ENCODE measurements at places on chromosomes 6 and 20.

DNA sequence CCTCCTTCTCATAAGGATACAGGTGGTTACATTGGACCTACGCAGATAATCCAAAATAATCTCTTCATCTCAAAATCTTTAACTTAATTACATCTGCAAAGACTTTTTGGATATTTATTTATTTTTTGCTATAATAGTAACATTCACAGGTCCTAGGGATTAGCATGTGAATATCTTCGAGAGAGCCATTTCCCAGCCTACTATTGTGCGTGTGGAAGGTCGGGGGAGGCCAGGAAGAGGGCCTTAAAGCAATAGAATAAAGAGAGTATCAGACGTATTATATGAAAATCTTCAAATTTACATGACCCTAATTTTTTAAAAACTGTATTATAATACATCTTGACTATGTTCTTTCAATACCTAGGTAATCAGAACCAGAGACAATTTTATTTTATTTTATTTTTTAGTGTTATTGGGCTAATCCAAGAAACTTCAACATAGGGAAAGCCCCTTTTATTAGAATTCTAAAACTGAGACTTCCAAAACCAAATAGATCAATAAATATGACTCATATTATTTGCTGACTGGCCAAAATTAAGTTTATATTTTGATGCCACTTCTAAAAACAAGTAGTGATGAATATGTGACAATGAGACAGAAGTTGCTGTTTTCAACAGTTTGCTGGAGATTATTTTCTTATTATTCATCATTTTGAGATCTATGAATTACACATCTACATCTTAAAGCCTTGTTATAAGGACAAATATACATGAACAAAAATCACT lies 536.1 kb downstream of the NKAIN2 start:
- no peak for DNase-seq

DNA sequence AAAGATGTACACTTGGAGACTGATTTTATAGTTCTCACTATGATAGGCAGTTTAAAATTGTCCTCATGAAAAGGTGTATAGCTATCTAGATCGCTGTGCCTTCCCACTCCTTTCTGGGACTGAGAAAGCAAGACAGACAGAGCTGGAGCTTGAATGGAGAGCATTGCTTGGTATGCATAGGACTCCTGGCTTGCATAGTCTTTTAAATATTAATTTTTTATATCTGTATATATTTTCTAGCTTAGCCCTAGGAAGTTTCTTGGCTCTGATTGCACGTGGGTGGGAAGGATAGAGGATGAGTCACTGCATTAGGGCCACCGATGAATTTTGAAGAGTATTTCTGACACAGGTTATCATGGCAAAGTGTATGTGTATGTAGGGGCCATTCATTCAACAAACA lies 150.0 kb upstream of the SPACA1 start:
- no peak for DNase-seq

- DNase-seq, result no peak
These were observed 137.2 kb downstream of the WDR27 start for GRCh38 chr6:169564453-169565240.

- DNase-seq, result peak; percentile 34
These were observed 171.4 kb downstream of the GMPR start for GRCh38 chr6:16409531-16410441.

DNA sequence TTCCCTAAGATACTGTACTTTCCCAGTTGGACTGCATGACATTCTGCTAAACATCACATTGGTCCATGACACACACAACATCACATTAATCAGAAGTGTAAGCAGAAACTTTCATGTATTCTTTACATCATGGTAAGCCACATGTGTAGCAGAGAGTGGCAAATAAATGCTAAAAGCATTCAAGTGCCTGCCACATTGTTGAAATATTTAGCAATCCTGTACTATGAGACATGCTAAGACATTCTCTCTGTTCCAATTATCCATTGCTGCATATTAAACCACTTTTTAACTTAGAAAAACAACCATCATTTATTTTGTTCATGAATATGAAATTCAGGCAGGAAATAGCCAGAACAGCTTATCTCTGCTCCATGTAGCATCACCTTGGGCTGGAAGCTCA lies 207.7 kb upstream of the GJE1 start:
- DNase-seq, result no peak

DNA sequence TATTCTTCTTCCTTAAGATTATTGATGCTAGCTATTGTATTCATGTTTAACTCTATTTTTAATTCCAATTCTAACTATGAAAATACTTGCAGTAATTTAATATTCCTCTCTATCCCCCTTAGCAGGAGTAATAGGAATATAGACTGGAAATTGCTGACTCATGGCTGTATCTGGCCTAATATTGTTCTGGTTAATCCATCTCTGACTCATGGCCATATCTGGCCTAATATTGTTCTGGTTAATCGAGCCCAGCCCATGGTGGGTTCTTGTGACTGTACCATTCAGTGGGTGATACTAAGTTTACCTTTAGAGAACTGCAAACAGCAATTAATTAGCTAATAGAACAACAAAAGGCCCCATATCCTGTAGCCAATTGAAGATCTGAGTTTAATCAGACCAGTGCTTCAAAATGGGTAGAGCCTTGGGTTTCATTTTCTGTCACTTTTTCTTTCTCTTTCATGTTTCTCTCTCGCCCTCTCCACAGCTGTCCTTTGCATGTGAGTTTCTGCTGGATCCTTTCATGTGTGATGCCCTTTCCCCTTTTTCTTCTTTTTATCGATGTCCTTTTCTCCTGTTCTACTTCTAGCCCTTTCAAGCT lies 50.6 kb downstream of the SLC22A3 start:
- no peak for DNase-seq

- no peak for DNase-seq
These were observed 12.8 kb upstream of the DSTN start for GRCh38 chr20:17556837-17557674.

GRCh38 chr6:113328886-113329381 lies 528.2 kb upstream of the MARCKS start:
- no peak for DNase-seq

GRCh38 chr6:11875325-11876109 lies 96.9 kb upstream of the ADTRP start:
- DNase-seq, result no peak

- DNase-seq, result no peak
These were observed 82.3 kb upstream of the MPC1 start for GRCh38 chr6:166465003-166465399.

GRCh38 chr6:52643158-52643557 lies 27.8 kb upstream of the TMEM14A start:
- no peak for DNase-seq

GRCh38 chr20:5821627-5822215 lies 71.5 kb downstream of the SHLD1 start:
- peak; percentile 33 for DNase-seq

- DNase-seq, result no peak
These were observed 92.6 kb upstream of the CLDN20 start for GRCh38 chr6:155171109-155171746.

DNA sequence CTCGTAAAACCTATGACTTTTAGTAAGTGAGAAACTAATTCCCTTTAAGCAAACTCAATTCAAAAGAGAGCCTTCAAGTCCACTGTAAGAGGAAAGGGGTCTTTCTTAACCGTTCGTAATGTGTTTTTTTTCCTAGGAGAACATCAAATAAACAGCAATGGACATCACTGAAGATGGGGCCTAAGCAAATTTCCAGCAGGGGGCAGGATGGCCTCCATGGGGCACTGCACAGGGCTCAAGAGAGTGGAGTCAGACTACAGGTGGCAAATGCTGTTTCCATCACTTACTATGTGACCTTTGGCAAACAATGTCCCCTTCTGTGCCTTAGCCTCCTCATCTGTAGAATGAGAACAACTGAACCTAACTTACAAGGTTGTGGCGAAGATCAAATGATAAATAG lies 88.7 kb downstream of the ARHGAP18 start:
- DNase-seq, result no peak

DNA sequence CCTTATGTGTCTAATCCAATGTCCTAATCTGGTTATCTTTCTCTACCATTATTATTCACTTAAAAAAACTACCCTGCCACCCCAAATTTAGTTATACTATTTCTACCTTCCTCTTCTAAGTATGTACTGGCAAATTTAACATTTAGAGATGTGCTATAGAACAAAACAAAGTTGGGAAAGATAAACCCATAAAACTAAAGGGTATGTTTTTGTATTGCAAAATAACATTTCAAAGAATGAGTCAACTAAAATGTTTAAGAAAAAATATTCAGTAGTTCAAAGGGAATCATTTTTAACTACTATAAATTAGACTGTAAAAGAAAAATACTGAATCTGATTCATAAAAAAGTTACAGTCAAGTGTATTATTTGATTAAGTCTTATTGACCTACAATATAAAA lies 103.0 kb downstream of the LMBRD1 start:
- no peak for DNase-seq

- DNase-seq, result peak; percentile 6
These were observed 580.3 kb upstream of the GJE1 start for GRCh38 chr6:141552463-141552862.

DNA sequence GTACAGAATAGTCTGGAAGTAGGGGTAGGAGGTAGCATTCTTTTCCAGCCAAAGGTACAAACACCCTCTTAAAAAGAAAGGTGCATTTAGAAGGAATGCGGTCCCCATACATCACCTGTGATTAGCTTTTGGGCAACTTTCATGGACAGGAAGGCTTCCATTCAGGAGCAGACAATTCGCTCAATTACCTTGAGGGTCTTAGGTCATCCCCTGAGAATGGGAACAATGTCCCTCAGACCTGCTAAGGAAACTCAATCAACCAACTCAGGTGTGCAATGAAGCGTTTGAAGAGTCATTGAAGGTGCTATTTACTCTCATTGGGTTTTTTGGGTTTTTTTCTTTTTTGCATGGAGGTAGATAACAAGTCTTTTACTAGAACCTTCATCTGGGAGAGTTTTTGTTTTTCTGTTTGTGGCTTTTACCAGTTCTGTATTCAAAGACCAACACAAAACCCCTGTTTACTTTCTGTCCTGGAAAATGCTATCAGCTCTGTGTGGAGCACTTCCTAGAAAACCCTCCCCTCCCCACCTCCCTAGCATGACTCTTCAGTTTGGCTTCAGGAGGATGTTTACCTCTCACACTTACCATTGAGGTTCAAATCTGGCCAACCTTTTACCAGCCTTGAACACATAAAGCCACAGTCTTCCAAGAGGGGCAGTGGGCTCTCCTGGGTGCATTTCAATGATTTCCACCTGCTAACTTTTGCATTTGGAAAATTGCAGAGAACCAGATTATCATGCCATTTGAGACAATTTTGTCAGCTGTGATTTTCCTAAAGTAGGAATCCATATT lies 271.2 kb upstream of the PRDM1 start:
- no peak for DNase-seq

- no peak for DNase-seq
These were observed 42.8 kb downstream of the HLA-DPB1 start for GRCh38 chr6:33118525-33119123.

- DNase-seq, result no peak
These were observed 18.9 kb downstream of the TREML1 start for GRCh38 chr6:41135062-41135832.

DNA sequence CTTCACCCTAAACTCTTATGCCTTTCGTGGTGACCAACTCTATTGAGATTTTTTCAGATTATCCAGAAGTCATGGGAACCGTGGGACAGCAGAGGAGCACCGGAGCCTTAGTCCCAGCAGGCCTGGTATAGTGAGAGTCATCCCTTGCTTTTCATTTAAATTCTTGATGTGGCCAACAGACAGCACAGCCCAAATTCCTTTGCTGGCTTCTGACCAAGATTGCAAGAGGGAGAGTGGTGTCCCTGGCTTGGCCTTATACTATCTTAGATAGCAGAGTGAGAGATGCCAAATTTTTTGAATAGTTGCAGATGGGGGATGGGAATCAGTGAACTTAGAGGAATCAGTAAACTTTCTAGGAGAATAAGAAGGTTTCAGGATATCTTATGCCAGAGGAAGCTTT lies 7.8 kb downstream of the STX11 start:
- DNase-seq, result peak; percentile 16

DNA sequence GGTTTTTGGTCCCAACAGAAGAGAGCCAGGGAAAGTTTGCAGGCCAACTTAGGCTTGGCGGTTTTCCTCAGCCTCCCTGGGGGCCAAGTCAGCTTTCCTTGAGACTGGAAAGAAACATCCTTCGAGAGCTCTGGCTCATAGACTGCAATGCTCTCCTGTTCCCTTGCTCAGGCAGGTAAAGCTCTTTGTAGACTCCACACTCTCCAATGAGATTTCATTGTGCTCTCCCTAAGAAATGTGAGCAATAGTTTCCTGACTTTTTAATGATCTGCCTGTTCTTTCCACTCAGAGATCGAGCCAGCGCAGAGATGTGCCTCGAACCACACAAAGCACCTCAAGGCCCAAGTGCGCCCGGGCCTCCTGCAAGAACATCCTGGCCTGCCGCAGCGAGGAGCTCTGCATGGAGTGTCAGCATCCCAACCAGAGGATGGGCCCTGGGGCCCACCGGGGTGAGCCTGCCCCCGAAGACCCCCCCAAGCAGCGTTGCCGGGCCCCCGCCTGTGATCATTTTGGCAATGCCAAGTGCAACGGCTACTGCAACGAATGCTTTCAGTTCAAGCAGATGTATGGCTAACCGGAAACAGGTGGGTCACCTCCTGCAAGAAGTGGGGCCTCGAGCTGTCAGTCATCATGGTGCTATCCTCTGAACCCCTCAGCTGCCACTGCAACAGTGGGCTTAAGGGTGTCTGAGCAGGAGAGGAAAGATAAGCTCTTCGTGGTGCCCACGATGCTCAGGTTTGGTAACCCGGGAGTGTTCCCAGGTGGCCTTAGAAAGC lies 13.9 kb downstream of the TNFAIP3 start:
- DNase-seq, result no peak

DNA sequence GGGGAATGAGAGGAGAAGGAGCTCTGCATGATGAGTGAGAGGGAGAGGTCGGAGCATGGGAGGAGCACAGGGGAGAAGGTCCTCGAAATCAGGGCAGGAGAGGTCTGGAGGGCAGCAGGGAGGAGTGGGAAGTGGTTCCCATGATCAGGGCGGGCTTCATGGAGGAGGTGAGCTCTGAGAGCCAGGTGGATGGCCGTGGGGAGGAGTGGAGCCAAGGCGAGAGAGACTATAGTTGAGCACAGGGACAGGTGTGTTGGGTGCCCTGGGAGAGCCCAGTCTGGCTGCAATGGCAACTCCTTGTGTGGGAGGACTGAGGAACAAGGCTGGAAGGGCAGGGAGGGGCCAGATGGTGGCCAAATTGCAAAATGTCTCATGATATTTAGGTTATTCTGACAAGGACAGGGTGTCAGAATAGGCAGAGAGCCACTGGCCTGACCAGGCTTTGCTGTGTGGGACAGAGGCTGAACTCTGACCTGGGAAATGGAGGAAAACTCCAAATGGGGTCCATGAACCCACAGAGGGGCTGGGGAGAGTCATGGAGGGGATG lies 21.4 kb downstream of the TTBK1 start:
- no peak for DNase-seq

- no peak for DNase-seq
These were observed 77.6 kb downstream of the ZMYND8 start for GRCh38 chr20:47278907-47279348.

DNA sequence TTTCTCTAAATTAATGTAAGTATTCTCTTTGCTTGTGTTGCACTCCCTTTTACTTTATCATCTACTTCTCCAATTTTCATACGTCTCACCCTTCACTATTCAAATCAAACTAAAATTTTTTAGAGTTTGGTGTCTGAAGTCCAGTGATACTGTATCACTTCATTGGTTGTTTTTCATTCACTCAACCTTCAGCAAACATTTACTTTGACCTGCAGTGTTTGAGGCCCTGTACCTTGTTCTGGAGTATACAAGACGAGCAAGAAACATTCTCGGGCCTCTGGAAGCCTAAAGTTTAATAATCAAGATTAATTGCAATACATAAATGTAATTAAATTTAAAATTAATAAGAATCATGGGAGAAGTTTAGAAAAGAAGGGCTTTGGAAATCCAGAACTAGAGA lies 64.6 kb downstream of the SCAF8 start:
- no peak for DNase-seq
